ENCODE measurements at places on chromosomes 6 and 20.

DNA sequence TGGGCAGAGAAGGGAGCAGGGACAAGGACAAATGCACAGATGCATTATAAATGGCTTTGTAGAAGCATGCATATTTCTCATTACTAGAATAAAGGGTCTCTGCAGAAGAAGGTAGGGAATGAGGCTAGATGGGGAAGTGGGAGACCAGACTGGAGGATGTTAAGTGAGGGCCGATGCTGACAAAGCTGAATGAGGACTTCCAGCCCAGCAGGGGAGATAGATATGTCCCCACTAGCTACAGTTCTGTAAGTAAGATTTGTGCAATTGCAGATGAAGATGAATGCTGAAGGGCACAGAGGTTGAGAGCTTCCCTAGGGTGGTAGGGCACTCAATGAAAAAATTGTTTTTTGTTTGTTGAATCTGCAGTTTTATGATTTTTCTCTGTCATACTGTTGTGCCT, 16.9 kb downstream of the ADGRG6 start:
- no peak for DNase-seq

GRCh38 chr6:83359638-83360037, 71.2 kb downstream of the ME1 start:
- no peak for DNase-seq

GRCh38 chr6:14540810-14541540, 423.4 kb downstream of the CD83 start:
- DNase-seq: no peak

- no peak for DNase-seq
Observed at GRCh38 chr6:169396554-169397163, 143.0 kb upstream of the THBS2 start.

GRCh38 chr20:39676857-39677391, 714.8 kb downstream of the DHX35 start:
- no peak for DNase-seq

DNA sequence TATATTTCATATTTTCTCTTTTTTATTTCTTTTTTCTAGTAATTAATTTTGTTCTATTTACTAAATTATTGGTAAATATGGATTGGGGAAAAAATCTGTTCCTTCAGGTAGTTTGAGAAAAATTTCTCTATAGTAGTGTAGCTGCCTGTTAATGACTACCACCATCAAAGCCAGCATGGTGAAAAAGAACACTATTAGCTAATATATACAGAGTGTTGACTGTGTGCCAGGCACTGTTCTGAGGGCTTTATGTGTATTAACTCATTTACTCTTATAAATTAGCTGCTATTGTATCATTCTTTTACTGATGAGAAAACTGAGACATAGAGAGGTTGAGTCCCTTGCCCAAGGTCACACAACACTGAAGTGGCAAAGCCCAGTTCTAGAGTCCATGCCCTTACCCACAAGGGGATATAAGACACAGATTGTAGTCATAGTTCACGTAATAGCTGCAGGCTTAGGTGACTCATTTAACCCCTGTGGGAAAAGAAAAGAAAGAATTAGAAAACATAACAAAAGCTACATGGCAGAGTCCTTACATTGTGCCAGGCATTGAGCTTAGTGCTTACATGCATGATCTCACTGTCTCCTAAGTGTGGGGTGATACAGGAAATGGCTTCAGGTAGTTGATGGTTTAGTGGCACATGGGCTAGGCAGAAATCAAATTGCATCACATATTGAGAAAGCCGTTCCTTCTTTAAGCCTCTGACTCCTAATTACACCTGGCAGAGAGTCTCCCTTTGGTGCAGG, 12.2 kb upstream of the AKIRIN2 start:
- no peak for DNase-seq

GRCh38 chr20:48847498-48848205, 19.9 kb upstream of the PREX1 start:
- DNase-seq: no peak

DNA sequence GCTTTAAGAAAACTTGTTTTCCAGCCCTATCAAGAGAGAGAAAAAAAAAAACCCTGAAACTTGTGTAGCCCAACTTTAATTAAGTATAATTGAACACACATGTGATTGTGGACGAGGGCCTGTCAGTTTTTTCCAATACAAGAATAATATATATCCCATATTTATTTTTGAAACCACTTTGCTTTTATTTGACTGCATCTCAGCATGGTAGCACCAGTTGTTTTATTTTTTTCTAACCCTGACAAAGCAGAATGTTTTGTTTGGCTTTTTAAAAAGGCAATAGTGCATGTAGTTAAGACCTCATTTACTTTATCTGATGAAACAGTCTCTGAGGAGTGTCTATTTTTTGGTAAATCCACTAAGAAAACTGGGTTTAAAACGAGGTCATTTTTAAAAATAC, 257.7 kb downstream of the CDKAL1 start:
- DNase-seq: no peak

- DNase-seq: no peak
Observed at GRCh38 chr6:93272896-93273295, 146.5 kb downstream of the EPHA7 start.

DNA sequence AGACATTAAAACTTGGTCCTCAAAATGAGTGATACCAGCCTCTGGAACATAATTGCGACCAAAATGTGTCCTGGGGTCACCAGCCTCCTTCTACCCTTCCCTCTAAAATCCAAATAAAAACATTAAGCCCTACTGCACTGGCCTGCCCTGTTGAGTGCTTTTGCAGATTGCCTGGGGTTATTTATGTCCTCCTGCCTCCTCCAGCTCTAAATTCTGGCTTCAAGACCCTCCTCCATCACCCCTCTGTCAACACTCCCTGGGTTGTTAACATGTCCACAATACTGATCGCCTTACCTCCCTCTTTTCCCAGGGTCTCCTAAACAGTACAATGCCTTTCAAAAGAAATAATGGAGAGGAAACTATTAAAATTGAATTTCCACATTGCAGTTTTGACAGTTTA, 327.5 kb downstream of the NRN1 start:
- DNase-seq: no peak

- no peak for DNase-seq
Observed at GRCh38 chr20:43571310-43571709, 12.5 kb downstream of the SGK2 start.

DNA sequence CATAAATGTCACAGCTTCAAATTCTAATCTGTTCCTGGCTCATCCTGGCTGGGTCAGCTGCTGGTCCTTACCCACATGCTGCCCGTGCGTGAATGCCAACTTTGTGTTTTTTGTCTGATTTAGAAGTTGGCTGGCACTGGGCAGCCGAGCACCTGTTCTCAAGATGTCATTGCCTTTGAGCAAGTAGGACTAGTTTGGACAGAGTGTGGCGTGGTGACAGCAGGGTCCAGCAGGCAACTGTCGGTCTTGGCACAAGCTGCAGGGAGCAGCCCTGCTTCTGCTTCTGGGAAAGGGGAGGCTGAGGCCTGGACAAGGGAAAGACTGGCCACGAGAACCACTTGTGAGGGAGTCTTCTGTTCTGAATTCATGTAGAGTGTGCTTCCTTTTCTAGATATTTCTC, 26.4 kb upstream of the ADRM1 start:
- no peak for DNase-seq

GRCh38 chr20:12289465-12289864, 371.8 kb downstream of the BTBD3 start:
- DNase-seq: no peak

- DNase-seq: no peak
Observed at GRCh38 chr6:101760843-101761621, 367.5 kb downstream of the GRIK2 start.

DNA sequence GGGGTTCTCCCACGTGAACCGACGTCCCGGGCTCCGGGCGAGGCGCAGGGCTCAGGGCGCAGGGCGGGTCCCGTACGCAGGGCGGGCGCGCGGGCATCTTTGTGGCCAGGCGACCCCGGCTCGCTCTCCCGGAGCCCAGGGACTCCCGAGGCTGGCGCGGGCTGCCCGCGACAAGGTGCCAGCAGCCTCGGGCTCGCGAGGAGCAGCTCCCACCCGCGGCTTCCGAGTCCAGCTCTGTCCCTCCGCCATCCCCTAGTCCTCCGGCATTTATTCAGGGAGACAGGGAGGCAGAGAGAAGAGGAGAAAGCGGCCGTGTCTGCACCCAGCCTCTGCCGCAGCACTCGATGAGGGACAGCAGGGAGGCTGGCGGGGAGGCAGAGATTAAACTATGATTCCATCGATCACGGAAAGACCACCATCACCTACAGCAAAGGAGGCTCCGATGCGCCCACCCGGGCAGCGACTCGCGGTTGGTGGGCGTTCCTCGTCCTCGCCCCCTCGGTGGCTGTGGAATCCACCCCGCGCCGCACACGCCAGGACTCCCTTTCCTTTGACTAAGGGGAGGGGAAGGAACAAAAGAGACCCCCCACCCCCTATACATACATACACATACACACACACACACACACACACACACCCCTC, 1.1 kb downstream of the RGS17 start:
- no peak for DNase-seq

DNA sequence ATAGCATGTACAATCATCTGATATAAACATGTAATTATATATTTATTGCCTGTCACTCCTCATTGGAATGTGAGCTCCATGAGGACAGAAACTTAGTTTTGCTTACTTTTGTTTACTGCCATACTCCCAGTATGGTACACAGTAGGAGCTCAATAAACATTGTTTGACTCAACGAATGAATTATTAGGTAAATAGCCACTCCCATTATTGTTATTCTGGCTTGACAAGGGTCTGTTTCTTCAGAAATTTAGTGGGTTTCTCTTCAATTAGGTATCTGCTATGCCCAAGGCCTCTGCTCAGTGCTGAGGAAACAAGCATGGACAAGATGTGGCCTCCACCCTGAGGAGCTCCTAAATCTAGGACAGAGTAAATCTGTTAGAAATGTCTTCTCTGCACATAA, 6.3 kb downstream of the BCL2L1 start:
- no peak for DNase-seq

GRCh38 chr20:33650753-33651561, 11.2 kb upstream of the C20orf144 start:
- no peak for DNase-seq

- no peak for DNase-seq
Observed at GRCh38 chr6:87473419-87473903, 687 bp downstream of the SLC35A1 start.

DNA sequence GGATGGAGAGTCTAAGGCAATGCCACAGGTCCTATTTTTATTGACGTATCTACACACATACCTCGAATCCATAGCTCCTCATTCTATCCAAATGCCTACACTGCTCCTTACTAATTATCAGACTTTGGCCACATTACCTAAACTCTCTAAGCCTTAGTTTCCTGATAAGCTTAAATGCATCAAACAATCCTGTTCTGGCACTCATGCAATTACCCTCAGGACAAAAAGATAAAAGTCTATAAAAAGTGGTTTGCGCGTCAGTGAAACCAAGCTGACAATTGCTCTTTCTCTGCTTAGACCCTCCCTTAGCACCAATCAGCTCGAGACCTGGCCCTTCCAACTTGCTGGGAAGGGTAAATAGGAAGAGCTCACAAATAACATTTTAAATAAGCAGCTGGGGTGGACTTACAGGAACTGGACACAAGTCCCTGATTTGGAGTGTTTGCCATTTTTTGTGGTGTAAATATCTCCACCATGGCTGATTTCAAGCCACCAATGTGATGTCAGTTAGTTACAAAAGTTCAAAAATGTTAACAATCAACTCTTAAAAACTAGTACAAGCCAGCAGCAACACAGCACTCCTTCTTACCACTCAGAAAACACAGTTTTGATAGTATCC, 7.2 kb upstream of the PLEKHG1 start:
- DNase-seq: no peak

DNA sequence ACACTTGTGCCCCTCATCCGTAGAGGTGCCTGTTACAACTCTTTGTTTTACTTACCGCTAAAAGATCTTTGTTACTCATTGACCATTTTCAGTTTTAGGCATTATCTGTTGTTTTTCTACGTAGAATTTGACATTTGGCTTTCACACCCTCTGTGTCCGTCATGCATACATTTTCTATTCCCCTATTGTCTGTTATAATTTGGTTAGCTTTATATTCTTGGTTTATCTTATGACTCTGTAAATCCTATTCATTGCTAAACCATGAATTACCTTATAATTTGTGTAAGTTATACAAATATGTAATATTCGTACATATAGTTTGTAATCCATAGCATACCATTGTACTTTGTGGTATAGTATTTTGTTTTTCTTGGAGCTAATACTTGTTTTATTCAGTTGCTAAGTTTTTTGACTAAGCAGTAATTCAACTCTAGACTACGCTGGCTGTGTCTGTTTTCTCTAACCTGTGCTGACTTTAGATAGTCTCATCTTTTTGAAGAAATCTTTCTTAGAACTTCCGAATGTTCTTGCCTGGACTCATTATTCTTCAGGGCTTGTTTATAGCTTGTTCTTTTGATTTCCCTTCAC, 21.8 kb downstream of the CDC5L start:
- DNase-seq: no peak

- DNase-seq: no peak
Observed at GRCh38 chr20:40251284-40251932, 437.6 kb downstream of the MAFB start.

DNA sequence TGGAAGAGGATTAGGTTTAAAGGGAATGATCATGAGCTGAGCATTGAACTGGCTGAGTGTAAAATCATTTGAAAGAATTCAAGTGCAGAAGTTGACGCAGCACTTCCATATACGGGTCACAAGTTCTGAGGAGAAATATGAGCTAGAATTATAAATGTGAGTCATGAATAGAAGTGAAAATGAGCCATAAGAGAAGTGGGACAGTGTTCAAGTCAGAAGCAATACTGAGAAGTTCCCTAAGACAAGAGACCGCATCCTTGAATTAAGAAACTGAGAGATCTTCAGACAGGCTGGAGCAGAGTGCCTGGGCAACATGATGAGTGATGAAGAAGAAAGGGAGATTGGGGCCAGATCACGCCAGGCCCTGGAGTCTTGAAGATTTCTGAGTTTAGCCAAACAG, 209.7 kb downstream of the TBX18 start:
- DNase-seq: no peak

DNA sequence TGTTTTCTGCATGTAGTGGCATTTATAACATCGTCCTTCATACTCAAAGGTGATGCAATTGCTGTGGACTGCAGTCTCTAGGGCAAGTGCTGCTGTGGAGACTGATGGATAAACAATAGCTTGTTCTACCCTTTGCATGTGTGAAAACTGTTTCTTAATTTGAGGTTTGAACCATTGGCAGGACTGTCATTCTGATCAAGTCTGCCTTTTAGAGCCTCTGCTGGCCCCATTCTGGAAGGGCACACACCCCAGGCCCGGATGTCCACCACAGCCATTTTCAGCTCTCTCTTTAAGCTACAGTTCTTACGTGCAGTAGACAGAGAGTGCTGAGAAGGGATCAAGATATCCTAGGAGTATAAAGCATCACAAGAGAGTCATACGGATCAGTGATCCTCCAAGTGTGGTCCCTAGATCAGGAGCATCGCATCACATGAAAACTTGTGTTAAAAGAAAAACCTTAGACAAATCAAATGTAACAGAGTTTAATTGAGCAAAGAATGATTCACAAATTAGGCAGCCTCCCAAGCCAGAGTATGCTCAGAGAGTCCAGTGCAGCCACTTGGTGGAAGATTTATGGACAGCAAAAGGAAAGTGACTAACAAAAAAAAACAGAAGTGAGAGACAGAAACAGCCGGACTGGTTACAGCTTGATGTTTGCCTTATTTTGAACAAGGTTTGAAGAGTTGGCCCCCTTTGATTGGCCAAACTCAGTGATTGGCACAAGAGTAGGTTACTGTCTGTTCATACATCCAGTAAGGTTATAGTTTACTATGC, 52.0 kb downstream of the FRK start:
- DNase-seq: no peak

- no peak for DNase-seq
Observed at GRCh38 chr6:55980627-55981211, 105.3 kb upstream of the BMP5 start.

Data from activated T-helper 1 cell treated with anti-CD3 and anti-CD28 coated beads, Interleukin-2, amount 50 U/mL, for 16 hours (primary cell).